ENCODE measurements at places on chromosomes 1 and 21.

GRCh38 chr1:119005724-119006405 lies 17.7 kb upstream of the TBX15 start:
- no peak for DNase-seq

- no peak for DNase-seq
These were observed 24.2 kb downstream of the IL23R start for GRCh38 chr1:67190410-67190809.

- DNase-seq, result no peak
These were observed 11.4 kb downstream of the PPFIA4 start for GRCh38 chr1:203037509-203038190.

DNA sequence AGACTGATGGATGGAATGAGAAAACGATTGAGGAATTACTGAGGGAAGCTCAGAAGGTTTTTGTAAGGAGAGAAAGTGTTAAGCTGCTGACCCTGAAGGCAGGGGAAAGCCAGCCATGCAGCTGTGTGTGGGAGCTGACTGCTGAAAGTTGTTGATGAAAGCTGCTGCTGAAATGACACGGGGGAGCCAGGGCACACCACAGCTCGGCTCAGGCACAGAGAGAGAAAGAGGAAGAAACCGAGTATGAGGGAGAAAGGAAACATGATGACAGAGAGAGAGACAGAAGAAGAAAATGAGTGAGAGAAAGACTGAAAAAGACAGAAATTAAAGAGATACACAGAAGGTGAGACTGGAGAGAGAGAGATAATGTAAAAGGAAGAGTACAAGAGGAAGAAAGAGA lies 115.5 kb downstream of the LRRC53 start:
- DNase-seq, result no peak

- DNase-seq, result no peak
These were observed 17.7 kb downstream of the FAAH start for GRCh38 chr1:46411601-46412341.

DNA sequence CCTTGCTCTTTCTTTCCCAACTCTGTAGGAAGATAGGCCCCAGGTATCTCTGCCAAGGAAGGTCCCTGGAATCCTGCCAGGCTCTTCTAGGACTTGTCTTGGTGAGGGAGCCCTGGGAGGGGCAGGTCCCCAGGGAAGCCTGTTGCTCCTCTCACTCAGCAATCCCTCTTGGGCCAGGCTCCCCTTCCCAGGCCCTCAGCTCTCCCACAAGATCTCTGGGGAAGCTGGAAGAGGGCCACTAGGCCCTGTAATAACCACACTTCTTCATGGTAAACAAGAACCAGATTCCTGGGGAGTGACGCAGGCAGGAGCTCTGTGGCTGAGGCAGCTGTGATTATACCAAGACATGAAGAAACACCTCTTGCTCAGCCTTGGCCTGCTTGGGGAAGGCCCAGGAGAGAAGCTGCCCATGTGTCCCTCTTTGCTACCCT lies 9.9 kb upstream of the MAPKAPK2 start:
- no peak for DNase-seq

GRCh38 chr1:116257341-116257767 lies 115.7 kb upstream of the ATP1A1 start:
- DNase-seq, result no peak

- DNase-seq, result no peak
These were observed 35.1 kb upstream of the PRSS38 start for GRCh38 chr1:227780101-227781044.

GRCh38 chr1:223330466-223330865 lies 33.5 kb downstream of the SUSD4 start:
- DNase-seq, result no peak

Measured in esophagus squamous epithelium (tissue), 5 donors.